Ascending aorta (tissue), 2 donors: ENCODE measurements at places on chromosomes 2 and 18.

DNA sequence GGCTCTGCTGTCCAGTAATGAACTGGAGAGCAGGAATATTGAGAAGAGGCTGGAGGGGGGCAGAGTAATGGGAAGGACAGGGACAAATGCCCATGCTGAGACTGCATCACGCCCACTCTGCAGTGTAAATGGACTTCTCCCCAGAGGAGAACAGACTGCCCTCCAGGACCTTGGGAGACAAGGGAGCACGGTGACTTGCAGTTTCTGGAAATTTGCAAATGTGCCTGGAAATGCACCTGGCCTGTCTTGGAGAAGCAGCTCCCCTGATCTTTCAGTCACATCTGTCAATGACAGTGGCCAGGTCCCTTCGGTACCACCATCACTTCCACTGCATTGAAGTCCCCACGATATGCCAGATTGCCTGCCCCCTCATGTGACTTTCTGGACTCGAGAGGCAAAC lies 178.7 kb upstream of the SH3BP4 start:
- no peak for DNase-seq

- no peak for DNase-seq
Measured at GRCh38 chr18:72849671-72850070, 18.1 kb downstream of the NETO1 start.

DNA sequence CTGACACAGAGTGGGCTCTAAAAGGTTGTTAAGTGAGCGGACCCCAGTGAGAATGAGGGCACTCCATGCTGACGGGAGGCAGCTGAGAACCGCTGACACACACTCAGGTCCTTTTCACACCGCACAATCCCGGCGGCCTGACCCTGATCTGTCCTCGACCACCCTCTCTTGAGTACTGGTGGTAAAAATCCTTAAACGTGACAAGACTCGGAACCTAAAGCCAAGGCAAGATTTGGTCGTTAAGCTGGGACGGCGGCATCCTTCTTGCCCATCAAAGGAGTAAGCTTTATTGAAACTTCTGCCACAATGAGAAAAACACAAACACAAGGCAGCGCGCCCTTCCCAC lies 569 bp downstream of the TMX3 start:
- DNase-seq = no peak

- DNase-seq = no peak
Measured at GRCh38 chr2:29425866-29426265, 310.7 kb downstream of the CLIP4 start.

DNA sequence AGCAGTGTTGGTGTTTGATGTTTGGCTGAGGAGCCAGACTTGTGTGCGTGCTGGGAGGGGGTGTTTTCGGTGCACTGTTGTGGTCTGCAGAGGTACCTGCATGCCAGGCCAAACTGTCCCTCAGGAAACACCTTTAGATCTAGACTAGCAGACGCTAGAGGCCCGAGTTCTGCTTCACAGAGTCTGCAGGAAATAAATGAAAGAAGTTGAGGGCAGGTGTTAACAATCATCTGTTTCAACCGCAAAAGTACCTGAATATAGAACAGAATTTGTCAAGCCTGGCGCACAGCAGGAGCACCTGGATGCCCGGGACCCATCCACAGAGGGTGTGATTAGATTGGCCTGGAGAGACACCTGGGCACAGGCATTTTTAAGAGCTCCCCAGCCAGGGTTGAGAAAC lies 40.5 kb upstream of the REL start:
- DNase-seq = no peak

- no peak for DNase-seq
Measured at GRCh38 chr18:35051641-35052377, 10.6 kb downstream of the MAPRE2 start.

DNA sequence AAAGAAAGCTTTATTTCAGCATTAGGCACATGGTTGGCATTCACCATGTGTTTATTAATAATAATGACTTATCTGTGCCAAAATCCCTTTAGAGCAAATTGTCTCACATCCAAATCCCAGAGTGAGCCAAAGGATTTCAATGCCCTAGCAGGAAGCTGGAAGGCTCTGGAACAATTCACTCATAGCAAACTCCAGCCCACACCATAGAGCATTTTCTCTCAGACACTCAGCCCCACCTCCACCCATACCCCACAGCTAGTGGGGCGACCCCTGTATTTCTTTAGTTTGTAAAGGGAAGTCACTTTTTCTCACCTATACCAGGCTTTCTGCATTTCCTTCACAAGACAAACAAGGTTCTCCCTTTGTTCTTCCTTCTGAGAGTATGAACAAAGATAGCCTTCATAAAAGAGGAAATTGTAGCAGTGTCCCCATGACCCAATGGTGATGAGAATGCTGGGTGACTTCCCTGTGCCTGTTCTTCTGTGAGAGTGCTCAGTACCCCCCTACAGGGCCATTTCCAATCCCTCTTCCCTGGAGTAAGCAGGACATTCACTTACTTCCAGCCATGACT lies 100.1 kb upstream of the APCDD1 start:
- no peak for DNase-seq

- no peak for DNase-seq
Measured at GRCh38 chr2:59830601-59831000, 722.9 kb downstream of the BCL11A start.

DNA sequence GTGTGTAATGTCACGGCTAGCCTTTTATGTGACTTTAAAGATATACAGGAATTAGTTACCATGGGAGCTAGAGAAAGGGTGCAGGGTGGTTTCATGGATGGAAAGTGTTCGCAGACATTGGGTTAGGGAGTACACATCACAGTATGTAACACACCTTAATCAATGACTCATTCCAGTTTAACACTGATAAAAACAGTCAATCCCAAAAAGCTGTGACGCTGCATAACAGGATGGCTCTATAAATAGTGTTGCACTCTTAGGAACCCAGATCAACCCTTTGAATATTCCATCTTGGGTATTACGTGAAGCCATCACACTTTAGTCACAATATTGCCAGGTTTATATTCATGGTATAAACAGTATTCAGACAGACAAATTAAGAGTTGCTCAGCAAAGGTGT lies 33.6 kb downstream of the CAB39 start:
- DNase-seq = no peak

- no peak for DNase-seq
Measured at GRCh38 chr2:126979039-126980003, 80.6 kb downstream of the TEX51 start.

DNA sequence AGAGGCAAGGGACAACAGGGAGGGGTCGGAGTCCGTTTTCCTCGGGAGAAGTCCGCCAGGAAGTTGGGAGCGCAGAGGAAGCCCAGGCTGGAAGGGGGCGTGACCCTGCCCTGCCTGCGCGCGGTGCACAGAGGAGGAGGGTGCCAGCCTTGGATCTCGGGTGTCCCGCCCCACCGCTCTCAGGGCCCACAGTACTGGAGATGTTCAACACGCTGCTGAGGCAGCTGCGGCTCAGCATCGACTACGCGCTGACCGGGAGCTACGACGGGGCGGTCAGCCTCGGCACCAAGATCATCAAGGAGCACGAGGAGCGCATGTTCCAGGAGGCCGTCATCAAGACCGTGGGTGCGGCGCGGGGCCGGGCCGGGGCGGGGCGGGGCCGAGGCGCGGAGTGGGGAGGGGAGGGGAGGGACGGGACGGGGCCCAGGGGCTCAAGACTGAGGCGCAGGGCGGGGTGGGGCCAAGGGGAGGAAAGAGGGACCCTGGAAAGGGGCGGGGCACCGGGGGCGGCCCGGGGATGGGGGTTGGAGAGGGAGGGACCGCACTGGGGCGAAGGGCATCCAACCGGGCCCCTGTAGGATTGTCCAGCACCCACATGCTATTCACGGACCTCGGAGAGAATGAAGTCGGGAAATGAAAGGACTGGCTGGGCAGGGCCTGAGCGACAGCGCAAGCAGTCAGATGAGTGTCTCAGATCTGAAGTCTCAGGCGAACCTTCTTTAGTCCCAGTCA lies 36.6 kb downstream of the POMC start:
- DNase-seq = no peak

DNA sequence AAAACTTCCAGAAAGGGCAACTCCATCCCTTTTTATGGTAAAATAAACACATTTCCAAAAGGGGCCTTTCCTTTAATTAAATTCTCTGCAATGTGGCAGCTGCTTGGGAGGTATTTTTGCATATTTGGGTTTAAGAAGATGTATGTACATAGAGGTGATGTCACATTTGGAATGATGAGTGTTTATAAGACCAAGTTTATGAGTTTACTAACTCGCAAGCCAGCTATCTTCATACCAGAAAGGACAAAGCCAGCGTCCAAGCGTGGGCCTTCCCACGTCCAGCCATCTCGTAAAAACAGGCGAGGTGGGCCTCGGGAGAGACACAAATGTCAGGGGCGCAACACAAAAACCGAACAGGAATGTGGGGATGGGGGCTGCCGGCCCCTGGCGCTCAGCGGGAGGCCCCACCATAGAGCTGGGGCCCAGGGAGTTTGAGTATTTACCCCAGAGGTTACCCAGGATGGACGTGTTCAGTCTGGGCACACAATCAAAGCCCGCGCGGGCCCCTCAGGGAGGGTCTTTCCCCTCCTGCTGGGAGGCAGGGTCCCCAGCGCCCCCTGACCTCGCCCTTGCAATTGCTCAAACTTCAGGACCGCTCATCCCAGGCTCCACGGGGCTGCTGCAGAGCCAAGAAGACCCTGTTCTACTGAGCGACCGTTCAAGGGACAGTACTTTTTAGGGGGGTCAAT lies 137.3 kb downstream of the TWIST2 start:
- no peak for DNase-seq

DNA sequence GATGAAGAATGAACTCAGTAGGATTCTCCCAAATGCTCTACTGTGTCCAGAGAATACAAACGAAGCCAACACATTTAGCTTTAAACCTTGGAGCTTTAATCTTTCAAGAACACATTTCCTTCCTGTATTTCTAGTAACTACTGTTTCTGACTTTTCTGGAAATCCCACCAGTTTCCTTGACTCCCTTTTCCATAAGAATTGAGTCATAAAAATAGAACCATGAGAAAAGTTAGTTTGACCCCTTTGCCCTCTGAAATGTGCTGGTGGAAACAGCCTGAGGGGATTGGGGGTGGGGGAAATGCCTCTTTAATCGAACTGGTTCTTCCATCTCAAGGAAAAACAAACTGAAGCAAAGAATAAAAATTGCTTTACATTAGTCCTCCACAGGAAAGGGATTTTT lies 123.9 kb downstream of the TMEM17 start:
- no peak for DNase-seq

- no peak for DNase-seq
Measured at GRCh38 chr2:169573974-169574299, 272 bp upstream of the FASTKD1 start.

GRCh38 chr2:240232264-240232915 lies 91.9 kb upstream of the OTOS start:
- no peak for DNase-seq
